ENCODE measurements at places on chromosomes 2 and 18. TPM values are rescaled to one million over a fixed set of nuclear protein-coding genes. Genes with fewer than 3 reads are reported as not detected.

The CTAGE1 gene
- total RNA-seq: not detected

The NPHP1 gene
- total RNA-seq: 5.7 TPM

The DYNAP gene
- not detected for total RNA-seq

The OR6B2 gene
- 0.23 TPM for total RNA-seq

The CPS1 gene
- 31.5 TPM for total RNA-seq

The PLGLB2 gene
- total RNA-seq: 1.5 TPM

The UGT1A9 gene
- total RNA-seq: not detected

DNA sequence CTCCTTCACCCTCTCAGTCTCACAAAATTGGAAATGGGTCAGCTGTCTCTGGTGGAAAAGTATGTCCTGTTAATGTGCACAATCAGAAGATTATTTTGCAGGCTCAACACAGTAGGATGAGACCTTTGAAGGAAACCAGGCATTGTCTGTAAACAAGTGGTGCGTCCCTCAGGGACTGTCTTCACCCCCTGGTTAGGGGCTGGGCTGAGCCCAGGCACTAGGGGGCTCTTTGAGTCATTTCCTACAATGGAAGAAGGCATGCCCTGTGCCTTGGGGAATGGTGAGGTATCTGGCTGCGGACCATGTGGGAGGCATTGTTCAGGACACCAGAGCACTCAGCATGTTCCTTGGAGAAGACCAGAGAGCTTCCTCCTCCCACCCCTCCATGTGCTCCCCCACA, 26.8 kb downstream of the PKDCC start:
- no peak overlapping the region for H3K4me3 ChIP-seq
- peaks cover 10% of the 10 kb centered on the region for H3K27me3 ChIP-seq
- H3K36me3 ChIP-seq: no peaks in the 10 kb centered on the region
- no peak for DNase-seq
- H3K4me1 ChIP-seq: peaks cover 16% of the 10 kb centered on the region
- H3K27ac ChIP-seq: no peak overlapping the region

DNA sequence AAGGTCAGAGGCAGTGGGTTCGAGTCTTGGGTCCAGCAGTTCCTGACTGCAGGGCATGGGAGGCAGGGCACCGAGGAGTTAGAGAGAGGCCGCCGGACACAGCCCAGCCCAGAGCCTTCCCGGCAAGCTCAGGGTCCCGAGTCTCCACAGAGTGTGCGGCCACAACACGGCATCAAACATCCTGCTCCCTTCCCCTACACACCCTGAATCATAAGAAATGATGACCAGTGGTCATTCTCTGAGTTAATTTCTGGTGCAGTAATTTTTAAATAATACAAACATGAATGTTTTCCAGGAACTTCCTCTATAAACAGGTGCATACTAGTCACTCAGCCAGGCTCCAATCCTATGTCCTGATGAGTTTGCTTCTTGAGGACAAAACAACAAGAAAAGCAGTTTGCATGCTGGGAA, 118.0 kb downstream of the PXDN start:
- no peak for DNase-seq
- peaks cover 3% of the 10 kb centered on the region for H3K27me3 ChIP-seq
- no peak overlapping the region for H3K4me3 ChIP-seq
- H3K4me1 ChIP-seq: peaks cover 22% of the 10 kb centered on the region
- H3K36me3 ChIP-seq: peaks cover 13% of the 10 kb centered on the region

- DNase-seq: no peak
- no peak overlapping the region for H3K27ac ChIP-seq
- H3K4me3 ChIP-seq: no peak overlapping the region
- H3K4me1 ChIP-seq: no peaks in the 10 kb centered on the region
Observed at GRCh38 chr2:140353541-140353940, 1573.4 kb upstream of the NXPH2 start.

GRCh38 chr18:26405190-26405801, 143.1 kb downstream of the KCTD1 start:
- H3K27me3 ChIP-seq: peaks cover 1% of the 10 kb centered on the region
- peaks cover 3% of the 10 kb centered on the region for H3K4me1 ChIP-seq
- H3K4me3 ChIP-seq: no peak overlapping the region

DNA sequence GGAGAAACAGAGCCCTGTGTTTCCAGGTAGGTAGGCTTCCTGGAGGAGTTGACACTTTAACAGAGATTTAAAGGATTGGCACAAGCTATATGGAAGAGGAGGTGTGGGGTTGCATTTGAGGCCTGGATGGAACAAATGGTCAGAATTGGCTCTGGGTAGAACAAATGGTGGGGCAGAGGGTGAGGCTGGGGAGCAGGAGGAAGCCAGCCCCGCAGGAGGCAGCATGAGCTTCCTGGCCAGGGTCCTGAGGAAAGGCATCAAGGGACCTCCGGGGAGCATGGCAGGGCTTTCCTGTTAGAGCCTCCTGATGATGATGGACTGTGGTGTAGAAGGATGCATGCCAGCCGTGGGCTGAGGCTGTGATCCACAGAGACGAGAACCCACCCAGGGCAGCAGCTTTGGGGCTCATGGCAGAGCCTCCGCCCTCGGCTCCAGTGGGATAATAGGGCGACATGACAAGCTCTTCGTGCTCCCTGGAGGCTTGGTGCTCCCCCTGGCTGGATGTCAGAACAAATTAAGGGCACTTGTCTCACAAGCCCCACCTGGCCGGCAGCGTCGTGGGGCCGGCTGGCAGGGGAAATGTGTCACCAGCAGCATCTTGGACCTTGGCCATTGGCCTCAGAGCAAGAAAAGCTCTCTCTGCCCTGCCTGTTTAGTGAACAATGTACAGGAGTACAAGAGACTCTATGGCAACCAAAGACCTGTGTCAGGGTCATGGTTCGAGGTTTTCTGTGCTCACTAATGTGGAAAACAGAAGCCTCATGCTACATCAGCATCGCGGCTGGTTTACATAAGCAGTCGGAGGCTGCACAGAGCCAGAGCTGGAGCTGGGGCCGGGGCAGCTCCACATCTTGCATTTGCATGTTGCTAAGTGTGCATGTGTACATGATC, 153.5 kb downstream of the MYCN start:
- no peak overlapping the region for H3K27ac ChIP-seq
- H3K36me3 ChIP-seq: no peaks in the 10 kb centered on the region
- peaks cover 3% of the 10 kb centered on the region for H3K4me1 ChIP-seq
- H3K4me3 ChIP-seq: no peak overlapping the region

- peaks cover 55% of the 10 kb centered on the region for H3K4me1 ChIP-seq
- DNase-seq: no peak
- peaks cover 4% of the 10 kb centered on the region for H3K36me3 ChIP-seq
- H3K27me3 ChIP-seq: peaks cover 9% of the 10 kb centered on the region
Observed at GRCh38 chr2:171158790-171159371, 1.8 kb downstream of the TLK1 start.

DNA sequence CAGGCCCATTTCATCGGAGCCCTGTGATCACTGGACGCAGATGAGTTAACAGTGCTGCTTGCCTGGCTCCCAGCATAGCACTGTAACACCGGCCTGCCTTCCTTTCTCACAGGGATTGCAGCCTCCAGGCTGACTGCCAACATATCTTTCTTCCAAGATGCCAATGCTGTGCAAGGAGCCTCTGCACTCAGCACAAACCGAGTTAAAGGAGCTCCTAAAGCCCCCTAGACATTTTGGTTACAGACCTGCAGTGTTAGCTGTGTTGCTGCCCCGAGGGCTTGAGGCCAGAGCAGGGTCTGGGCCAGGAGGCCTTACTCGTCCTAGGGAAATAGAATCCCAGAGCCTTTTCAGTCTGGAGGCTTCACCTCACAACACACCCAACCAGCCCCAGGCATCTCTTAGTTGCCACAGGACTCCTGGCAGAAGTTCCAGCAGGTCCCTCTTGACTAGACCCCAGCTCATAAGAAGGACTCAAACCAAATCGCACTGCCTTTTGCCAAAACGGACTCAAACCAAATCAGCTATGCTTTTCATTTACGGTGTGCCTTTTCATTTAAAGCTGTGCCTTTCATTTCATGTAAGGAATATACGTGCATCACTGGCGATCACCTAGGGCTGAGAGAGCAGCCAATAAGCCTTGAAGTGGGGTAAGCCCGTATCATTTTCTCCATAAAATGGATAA, 58.4 kb upstream of the EML4 start:
- no peak for DNase-seq
- no peak overlapping the region for H3K27ac ChIP-seq
- no peaks in the 10 kb centered on the region for H3K4me1 ChIP-seq
- no peak overlapping the region for H3K4me3 ChIP-seq
- peaks cover under 1% of the 10 kb centered on the region for H3K27me3 ChIP-seq

DNA sequence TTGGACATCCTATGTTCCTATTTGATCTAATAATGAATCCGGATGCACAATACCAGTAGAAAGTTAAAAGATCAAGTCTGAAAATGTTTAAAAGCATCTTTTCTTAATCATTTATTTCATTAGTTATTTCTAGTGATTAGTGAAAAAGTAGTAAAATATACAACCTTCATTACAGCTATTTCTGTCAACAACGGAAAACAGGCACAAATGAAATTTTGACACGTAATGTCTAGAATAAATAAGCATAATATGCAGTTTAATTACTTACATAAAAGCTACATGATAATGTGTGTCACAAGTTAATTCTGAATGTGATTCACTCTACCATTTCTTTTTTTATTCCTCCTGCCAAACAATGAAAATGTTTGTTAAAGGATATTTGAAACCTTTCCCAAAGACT, 216.1 kb downstream of the MYCN start:
- no peaks in the 10 kb centered on the region for H3K27me3 ChIP-seq
- H3K4me1 ChIP-seq: peaks cover 10% of the 10 kb centered on the region
- H3K4me3 ChIP-seq: no peak overlapping the region
- no peak overlapping the region for H3K27ac ChIP-seq
- H3K36me3 ChIP-seq: no peaks in the 10 kb centered on the region

DNA sequence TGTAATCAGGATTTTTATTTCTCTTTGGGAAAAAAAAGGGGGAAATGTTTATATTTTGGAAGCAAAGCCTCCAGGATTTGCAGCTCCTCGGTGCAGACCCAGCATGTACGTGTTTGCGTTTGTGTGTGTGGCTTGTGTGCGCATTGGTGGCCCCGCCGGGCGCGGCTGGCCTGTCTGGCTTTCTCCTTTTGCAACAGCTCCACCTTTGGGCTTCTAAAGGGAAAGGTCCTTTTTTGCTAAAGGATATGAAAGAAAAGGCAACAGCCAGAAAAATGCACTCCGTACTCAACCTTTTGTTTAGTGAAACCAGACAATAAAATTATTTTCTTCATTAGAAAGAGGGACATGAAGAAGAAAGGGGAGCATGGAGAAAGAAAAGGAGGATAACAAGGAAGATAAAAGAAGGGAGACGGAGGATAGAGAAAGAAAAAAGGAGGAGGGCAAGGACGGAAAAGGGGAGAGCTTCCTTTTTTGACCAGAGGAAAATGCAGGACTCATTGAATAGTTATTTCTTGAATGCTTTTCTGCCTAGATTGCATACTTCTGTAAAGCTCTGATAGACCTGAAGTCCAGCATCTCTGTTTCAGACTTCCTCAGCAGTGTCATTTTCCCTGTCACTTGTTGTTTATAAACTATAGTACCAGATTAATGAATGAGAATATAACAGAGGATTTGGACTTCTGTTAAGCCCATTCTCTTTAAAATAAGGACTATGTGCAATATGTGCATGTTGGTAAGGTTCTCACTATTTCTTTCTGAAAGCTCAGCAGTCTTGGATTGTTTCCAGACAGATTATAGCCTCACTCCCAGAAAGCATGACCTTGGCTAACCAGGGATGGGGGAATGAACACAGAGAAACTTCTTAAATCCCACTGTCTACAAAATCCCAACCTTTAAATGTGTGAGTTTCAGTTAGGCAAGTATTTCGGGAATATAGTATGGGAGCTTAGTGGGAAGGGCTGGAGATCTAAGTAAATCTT, 563.1 kb upstream of the PIK3C3 start:
- no peaks in the 10 kb centered on the region for H3K36me3 ChIP-seq
- H3K4me1 ChIP-seq: peaks cover 3% of the 10 kb centered on the region
- H3K27me3 ChIP-seq: no peaks in the 10 kb centered on the region
- peak overlapping the region; percentile 35 for H3K4me3 ChIP-seq
- no peak overlapping the region for H3K27ac ChIP-seq

- H3K27me3 ChIP-seq: peaks cover 36% of the 10 kb centered on the region
- H3K27ac ChIP-seq: no peak overlapping the region
- H3K4me1 ChIP-seq: no peaks in the 10 kb centered on the region
- no peak for DNase-seq
Observed at GRCh38 chr2:71668326-71669057, 215.1 kb downstream of the DYSF start.

DNA sequence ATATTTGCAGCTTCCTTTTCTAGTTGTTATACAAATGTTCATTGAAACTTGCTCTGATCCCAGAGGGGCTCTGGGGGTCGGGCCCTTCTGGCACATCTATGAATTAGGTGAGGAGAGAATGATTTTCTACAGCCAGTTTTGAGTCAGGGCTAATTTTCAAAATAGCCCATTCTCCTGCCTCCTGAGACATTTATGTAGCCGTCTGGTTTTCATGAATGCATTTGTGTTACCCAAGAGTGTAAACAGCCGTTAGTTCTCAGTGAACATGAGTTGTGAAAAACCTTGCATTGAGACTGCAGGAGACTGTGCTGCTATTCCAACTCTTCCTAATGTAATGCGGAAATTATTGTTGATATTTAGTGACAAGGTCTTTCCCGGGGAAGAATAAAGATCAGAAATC, 122.5 kb downstream of the ICOS start:
- H3K4me1 ChIP-seq: no peaks in the 10 kb centered on the region
- H3K27ac ChIP-seq: no peak overlapping the region
- DNase-seq: no peak
- H3K4me3 ChIP-seq: no peak overlapping the region
- H3K36me3 ChIP-seq: no peaks in the 10 kb centered on the region

DNA sequence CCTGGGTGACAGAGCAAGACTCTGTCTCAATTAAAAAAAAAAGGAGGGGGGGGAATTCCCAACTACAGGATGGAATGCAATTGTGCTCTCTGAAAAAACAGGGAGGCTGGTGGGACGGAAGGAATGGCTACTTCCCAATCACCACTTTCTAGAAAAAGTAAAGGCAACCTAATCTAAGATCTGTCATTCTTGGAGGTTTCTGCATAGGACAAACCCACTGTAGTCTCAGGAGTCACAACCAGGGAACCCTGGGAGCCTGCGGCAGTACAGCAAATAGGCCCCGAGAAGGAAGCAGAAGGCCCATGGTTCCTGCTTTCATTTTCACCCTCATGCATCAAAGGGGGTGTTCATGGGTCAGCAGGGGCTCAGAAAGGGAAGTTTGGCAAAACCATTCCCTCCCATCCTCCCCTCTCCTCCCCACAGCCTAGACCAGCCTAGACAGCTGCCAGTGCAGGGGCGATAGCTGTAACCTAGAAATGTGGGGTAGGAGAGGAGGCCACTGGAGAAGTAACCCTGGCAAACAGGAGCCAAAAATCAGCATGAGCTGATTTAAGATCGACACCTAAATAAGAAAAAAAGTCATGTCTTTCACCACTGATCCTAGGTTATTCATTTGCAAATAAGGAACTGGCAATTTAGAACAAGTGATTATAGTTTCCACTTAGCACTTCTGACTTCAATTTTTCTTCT, 48.0 kb downstream of the TRABD2A start:
- no peak for DNase-seq
- no peak overlapping the region for H3K27ac ChIP-seq
- H3K36me3 ChIP-seq: peaks cover 7% of the 10 kb centered on the region
